ENCODE measurements at places on chromosomes 1 and 21. TPM values are rescaled to one million over a fixed set of nuclear protein-coding genes. Genes with fewer than 3 reads are reported as not detected.

Gene SPRR1A
- not detected for polyA plus RNA-seq

Gene TMEM82
- not detected for polyA plus RNA-seq

Gene ZYG11A
- 0.02 TPM for polyA plus RNA-seq

Gene KLF17
- polyA plus RNA-seq, result 0.08 TPM

Gene TRIM62
- 5.6 TPM for polyA plus RNA-seq

Gene EFCAB14
- polyA plus RNA-seq, result 99.4 TPM

Gene GBP5
- polyA plus RNA-seq, result 0.47 TPM

Gene SLC35F3
- 0.21 TPM for polyA plus RNA-seq

Gene AMY1A
- not detected for polyA plus RNA-seq
